ENCODE measurements at places on chromosomes 11 and 22.

DNA sequence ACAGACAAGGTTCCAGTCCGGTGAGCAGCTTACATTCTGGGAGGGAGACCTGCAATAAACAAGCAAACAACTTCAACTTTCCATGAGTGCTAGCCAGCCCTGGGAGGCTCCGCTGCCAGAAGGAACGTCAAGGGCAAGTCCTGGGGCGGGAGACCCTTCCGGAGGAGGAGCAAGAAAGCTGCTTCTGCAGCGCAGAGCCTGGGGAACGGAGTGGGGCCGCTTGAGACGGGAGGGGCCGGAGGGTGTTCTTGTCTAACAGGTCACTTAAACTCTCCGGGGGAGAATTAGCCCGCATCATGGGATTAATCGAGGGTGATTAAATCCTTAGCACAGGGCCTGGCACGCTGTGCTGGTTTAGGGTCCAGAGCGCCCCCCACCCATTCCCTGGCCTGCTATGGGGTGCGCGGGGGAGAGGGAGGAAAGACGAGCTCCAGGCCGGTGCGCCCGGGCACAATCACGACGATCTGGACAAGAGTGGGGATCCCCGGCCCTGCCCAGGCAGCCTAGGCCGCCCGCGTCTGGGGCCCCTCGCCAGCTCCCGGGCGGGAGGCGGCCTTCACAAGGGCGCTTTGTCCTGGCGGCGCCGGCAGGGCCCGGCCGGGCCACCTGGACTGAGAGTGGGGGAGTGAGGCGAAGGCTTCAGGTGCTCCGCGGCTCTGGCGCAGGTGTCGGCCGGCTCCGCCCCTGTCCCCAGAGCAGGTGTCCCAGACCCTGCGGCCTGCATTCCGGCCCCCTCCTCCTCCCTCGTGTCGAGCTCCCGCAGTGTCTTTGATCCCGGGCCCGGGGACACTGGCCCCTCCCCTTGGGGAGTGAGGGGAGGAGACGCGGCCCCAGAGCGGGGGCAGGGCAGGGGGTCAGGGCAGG lies 663 bp upstream of the LARGE2 start:
- DNase-seq: no peak

DNA sequence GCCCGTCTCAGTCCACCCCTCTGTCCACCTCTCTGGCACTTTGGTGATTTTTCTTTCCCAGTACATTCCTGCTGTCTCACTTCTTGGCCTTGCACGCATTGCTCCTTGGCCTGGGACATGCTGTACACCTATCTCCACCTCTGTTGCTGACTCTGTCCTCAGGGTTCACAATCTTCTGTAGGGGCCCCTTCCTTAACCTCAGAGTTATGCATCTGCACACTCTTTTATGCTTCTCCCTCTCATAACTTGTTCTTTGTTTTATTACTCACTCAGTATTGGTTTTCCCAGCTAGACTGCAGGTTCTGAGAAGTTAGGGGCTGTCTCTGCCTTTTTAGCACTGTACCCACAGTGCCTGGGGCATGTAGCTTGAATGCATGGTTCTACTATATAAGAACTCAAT lies 139.1 kb upstream of the MTMR2 start:
- no peak for DNase-seq

DNA sequence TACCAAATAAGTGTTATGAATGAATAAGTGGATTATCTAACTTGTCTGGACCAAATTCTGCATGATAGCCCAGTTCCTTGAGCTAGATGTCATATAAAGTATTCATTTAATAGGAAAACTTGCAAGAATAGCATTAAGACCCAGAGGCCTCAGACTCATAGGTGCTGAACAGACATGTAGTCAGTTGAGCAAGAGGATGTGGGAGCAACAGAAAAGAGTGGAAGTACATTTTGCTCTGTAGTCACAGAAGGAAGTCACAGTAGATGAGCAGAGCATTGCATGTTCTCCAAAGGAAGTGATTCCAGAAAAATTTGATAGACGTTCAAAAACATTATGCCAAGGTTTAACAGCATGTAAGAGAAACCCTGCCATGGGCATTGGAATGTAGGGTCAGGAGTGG lies 9.5 kb downstream of the HOATZ start:
- DNase-seq: no peak

DNA sequence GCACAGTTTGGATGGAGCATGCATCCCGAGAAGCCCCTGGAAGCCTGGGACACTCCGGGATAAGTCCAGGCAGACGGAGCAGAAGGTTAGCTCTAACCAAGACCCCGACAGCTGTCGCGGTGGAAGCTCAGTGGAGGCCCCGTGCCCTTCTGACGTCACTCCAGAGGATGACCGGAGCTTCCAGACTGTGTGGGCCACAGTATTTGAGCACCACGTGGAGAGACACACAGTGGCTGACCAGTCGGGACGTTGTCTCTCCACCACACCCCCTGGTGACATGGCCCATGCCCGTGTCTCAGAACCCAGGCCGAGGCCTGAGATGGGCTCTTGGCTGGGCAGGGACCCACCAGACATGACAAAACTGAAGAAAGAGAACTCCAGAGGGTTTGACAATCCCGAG lies 86.3 kb downstream of the KIAA1671 start:
- no peak for DNase-seq

GRCh38 chr22:33270596-33270995 lies 212.4 kb upstream of the SYN3 start:
- no peak for DNase-seq

DNA sequence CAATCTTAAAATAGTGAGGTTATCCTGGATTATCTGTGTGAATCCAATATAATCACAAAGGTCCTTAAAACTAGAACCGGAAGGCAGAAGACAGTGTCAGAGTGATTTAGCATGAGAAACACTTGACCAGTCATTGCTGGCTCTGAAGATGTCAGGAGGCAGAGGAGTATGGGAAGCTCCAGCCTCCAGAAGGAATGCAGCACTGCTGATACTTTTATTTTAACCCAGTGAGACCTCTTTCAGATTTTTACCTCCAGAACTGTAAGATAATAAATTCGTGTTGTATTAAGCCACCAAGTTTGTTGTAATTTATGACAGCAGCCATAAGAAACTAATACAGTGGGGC lies 134.4 kb upstream of the ZC3H12C start:
- DNase-seq: no peak

GRCh38 chr11:61075891-61076290 lies 26.4 kb upstream of the CD5 start:
- DNase-seq: no peak

- no peak for DNase-seq
Measured at GRCh38 chr11:61193596-61193995, 9.7 kb upstream of the PGA3 start.

GRCh38 chr11:65695459-65696241 lies 16.4 kb upstream of the KAT5 start:
- no peak for DNase-seq

GRCh38 chr11:73399159-73399590 lies 23.0 kb downstream of the RELT start:
- no peak for DNase-seq

GRCh38 chr11:130819625-130820024 lies 96.7 kb downstream of the SNX19 start:
- no peak for DNase-seq

DNA sequence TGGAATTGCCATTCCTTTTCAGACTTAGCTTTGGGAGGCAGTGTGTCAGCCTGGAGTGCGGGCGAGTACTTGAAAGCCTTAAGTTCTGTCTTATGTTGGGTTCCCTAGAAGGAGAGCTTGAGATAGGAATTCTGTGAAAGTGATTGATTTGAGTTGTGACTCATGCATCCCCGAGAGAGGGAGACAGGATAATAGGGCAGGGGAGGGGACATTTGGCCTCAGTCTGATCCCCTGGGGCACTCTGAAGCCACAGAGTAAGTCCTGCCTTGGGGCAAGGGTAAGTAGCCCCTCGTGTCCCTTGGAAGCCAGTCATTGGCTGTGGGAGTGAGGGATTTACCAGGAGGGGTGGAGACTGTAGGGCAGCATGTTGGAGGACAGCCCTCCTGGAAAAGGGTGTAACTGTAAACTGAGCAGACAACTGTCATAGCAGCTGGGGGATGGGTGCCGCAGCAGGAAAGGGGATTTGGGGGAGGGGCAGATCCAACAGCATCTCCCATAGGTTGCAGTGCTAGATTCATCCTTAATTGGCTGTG lies 44.0 kb downstream of the KIAA1671 start:
- DNase-seq: no peak

GRCh38 chr11:85704967-85705366 lies 19.0 kb upstream of the CCDC89 start:
- DNase-seq: no peak

GRCh38 chr22:23106906-23107367 lies 34.9 kb downstream of the RSPH14 start:
- no peak for DNase-seq

DNA sequence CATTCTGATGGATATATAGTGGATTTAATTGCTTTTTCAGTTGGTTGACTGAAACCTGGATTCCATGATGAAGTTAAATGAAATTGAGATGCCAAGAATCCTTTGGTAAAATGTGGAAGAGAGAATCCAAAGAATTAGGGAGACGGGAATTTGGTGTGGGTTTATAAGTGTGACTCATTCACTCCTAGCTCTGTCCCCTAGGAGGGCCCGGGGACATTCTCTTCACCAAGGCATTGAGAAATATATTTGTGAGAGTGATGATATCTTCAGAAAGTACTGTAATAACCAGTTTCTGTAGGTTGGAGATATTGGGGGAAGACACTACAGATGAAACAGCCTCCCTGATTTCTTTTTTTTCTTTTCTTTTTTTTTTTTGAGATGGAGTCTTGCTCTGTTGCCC lies 13.6 kb upstream of the PHOX2A start:
- DNase-seq: no peak

DNA sequence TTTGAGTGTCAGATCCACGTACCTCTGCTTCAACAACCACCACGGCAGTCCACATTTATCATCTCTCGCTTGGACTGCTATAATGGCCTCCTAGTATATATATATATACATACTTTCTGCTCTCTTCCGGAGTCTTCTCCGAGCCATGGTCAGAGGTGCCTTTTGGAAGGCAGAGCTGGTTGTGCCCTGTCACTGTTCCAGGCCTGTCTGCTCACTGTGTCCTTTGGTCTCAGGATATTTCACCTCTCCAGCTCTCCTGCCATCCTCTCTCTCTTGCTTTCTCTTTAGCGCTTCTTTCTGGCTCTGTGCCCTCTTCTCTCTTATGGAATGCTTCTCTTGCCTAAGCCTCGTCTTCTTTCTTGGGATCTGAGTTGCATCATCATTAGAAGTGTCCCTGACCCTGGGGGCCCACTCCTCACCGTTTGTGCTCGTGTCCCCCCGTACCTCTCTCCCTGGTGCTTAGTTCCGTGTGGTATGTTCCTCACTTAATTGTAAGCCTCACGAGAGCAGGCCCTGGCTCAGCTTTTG lies 86.1 kb upstream of the RASSF10 start:
- no peak for DNase-seq

- no peak for DNase-seq
Measured at GRCh38 chr22:46961591-46962295, 199.3 kb downstream of the TBC1D22A start.

- no peak for DNase-seq
Measured at GRCh38 chr22:19704355-19705015, 9.8 kb upstream of the SEPTIN5 start.

All from activated T-helper 2 cell treated with anti-CD3 and anti-CD28 coated beads, Interferon-gamma antibody, Interleukin-2, Interleukin-4, amounts not matched to agents 10 μg/mL and 5 μg/mL and 100 μg/mL, durations not matched to agents 14 hours and 24 hours and 36 hours (primary cell).